ENCODE measurements at places on chromosomes 11 and 22.
A peak's percentile ranks its signal among the peaks of the same experiment; 100 is the strongest.

- no peak for DNase-seq
These were observed 8.3 kb downstream of the SRSF8 start for GRCh38 chr11:95074792-95075563.

- no peak for DNase-seq
These were observed 95.5 kb downstream of the PDHX start for GRCh38 chr11:35011944-35012343.

DNA sequence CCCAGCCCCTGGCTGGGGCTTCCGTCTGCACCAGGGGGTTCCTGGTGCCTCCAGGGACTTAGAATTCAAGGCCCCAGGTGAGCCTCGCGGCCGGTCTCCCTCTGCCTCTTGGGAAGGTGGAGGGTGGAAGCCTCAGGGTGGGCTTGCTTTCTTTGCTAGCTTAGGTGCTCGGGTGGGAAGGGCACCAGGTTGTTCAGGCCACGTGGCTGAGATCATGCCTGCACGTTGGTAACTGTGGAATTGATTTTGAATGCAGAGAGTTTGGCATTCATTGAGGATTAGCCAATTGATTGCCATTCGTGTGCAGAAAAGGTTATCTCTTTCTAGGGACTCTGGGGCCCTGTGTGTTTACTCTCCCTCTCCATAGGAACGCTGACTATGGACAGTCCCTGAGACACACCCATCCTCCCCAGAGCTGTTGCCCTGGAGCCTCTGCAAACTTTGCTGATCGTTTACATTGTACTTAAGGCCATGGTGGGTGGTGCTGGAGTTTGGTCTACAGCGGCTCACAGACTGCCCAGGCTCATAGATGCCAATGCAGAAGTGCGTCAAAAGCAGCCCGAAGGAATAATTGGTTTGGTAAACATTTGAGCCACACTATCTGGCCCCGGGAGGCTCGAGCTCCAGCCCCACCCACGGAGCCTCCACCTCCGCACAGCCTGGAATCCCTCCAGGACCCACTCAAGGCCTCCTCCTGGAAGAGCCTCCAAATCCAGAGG lies 1457.7 kb downstream of the BRD1 start:
- no peak for DNase-seq

DNA sequence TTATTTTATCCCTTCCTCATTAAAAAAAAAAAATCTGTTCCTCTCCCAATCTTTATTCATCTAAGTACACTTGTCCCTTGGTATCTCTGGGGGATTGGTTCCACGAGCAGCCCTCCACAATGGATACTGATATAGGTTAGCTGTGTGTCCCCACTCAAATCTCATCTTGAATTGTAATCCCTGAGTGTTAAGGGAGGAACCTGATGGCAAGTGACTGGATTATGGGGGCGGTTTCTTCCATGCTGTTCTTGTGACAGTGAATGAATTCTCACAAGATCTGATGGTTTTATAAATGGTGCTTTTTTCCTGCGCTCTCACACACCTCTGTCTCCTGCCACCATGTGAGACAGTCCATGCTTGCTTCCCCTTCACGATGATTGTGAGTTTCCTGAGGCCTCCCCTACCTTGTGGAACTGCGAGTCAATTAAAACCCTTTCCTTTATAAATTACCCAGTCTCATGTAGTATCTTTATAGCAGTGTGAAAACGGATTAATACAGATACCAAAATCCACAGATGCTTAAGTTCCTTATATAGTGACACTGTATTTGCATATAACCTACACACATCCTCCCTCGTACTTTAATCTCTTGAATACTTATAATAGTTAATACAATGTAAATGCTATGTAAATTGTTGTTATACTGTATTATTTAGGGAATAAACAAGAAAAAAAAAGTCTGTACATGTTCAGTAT lies 62.0 kb downstream of the PACS1 start:
- DNase-seq = no peak

DNA sequence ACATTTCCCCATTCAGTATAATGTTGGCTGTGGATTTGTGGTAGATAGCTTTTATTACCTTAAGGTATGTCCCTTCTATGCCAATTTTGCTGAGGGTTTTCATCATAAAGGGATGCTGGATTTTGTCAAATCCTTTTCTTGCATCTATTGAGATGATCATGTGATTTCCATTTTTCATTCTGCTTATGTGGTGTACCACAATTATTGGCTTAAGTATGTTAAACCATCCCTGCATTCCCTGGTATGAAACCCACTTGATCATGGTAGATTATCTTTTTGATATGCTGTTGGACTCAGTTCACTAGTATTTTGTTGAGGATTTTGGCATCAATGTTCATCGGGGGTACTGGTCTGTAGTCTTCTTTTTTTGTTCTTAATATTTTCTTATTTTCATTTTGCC lies 44.7 kb upstream of the ARHGAP32 start:
- DNase-seq = no peak

- no peak for DNase-seq
These were observed 39.2 kb upstream of the SLC22A25 start for GRCh38 chr11:63282579-63282978.

GRCh38 chr11:107707215-107707671 lies 4.6 kb downstream of the SLN start:
- DNase-seq = no peak

- DNase-seq = peak; percentile 74
These were observed 8.6 kb downstream of the DNHD1 start for GRCh38 chr11:6505577-6506240.

DNA sequence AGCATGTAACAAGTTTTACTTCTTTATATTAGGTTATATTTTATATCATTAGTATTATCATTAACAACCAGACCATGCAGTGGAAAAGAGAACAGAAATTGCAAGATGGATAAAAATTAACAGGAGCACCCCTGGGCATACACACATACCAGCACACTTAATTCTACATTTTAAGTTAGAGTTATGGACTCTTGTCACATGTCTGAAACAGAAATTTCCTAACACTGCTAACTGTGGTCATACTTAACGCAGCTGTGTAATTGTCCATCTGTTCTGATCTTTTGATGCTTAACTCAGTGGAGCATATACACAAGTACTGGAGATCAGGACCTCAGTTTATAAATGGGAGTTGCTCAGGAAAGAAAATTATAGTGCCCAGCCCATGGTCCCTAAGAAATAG lies 358 bp downstream of the OR52H1 start:
- no peak for DNase-seq

All from RWPE1 (cell line).